ENCODE measurements at places on chromosomes 16 and 17. TPM values are rescaled to one million over a fixed set of nuclear protein-coding genes. Genes with fewer than 3 reads are reported as not detected.

GRCh38 chr17:14923981-14924380, 341.1 kb downstream of the PMP22 start:
- H3K27ac ChIP-seq, result no peak overlapping the region
- H3K4me3 ChIP-seq, result no peak overlapping the region
- H3K27me3 ChIP-seq, result no peaks in the 10 kb centered on the region
- H3K36me3 ChIP-seq, result no peaks in the 10 kb centered on the region
- DNase-seq, result no peak

DNA sequence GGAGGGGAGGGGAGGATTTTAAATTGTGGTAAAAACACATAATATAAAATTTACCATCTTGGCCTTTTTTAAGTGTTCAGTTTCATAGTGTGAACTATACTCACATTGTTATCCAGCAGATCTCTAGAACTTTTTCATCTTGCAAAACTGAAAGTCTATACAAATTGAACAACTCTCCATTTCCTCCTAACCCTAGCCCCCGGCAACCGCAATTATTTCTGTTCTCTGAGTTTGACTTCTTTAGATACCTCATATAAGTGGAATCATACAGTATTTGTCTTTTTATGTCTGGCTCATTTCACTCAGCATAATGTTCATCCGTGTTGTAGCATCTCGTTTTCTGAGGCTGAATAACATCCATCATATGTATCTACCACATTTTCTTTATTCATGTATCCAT, 30.0 kb upstream of the MRTFB start:
- no peak overlapping the region for H3K27ac ChIP-seq
- DNase-seq, result no peak
- H3K36me3 ChIP-seq, result no peaks in the 10 kb centered on the region
- no peaks in the 10 kb centered on the region for H3K27me3 ChIP-seq
- peaks cover 17% of the 10 kb centered on the region for H3K4me1 ChIP-seq

GRCh38 chr16:17302214-17302613, 168.5 kb downstream of the XYLT1 start:
- H3K27me3 ChIP-seq, result no peaks in the 10 kb centered on the region
- no peaks in the 10 kb centered on the region for H3K36me3 ChIP-seq
- H3K4me3 ChIP-seq, result no peak overlapping the region
- no peak overlapping the region for H3K27ac ChIP-seq
- H3K4me1 ChIP-seq, result peaks cover 23% of the 10 kb centered on the region
- DNase-seq, result no peak

GRCh38 chr17:51627779-51628178, 367.4 kb downstream of the UTP18 start:
- H3K27me3 ChIP-seq, result no peaks in the 10 kb centered on the region
- no peaks in the 10 kb centered on the region for H3K4me1 ChIP-seq
- no peak overlapping the region for H3K4me3 ChIP-seq
- H3K36me3 ChIP-seq, result no peaks in the 10 kb centered on the region

Gene CNOT1
- total RNA-seq, result 172 TPM

- H3K36me3 ChIP-seq, result no peaks in the 10 kb centered on the region
- no peaks in the 10 kb centered on the region for H3K4me1 ChIP-seq
- DNase-seq, result no peak
- H3K27ac ChIP-seq, result no peak overlapping the region
- no peaks in the 10 kb centered on the region for H3K27me3 ChIP-seq
- H3K4me3 ChIP-seq, result no peak overlapping the region
These were observed 160.1 kb downstream of the MAP2K4 start for GRCh38 chr17:12180644-12181261.

GRCh38 chr17:33803199-33803685, 451.8 kb upstream of the CCL2 start:
- H3K27me3 ChIP-seq, result no peaks in the 10 kb centered on the region
- H3K27ac ChIP-seq, result peak overlapping the region; percentile 42
- peaks cover 14% of the 10 kb centered on the region for H3K4me1 ChIP-seq
- H3K4me3 ChIP-seq, result no peak overlapping the region
- H3K36me3 ChIP-seq, result no peaks in the 10 kb centered on the region
- DNase-seq, result no peak

GRCh38 chr16:24348545-24349290, 92.6 kb downstream of the CACNG3 start:
- H3K4me3 ChIP-seq, result no peak overlapping the region
- DNase-seq, result no peak
- H3K36me3 ChIP-seq, result no peaks in the 10 kb centered on the region
- H3K27ac ChIP-seq, result no peak overlapping the region
- no peaks in the 10 kb centered on the region for H3K27me3 ChIP-seq

DNA sequence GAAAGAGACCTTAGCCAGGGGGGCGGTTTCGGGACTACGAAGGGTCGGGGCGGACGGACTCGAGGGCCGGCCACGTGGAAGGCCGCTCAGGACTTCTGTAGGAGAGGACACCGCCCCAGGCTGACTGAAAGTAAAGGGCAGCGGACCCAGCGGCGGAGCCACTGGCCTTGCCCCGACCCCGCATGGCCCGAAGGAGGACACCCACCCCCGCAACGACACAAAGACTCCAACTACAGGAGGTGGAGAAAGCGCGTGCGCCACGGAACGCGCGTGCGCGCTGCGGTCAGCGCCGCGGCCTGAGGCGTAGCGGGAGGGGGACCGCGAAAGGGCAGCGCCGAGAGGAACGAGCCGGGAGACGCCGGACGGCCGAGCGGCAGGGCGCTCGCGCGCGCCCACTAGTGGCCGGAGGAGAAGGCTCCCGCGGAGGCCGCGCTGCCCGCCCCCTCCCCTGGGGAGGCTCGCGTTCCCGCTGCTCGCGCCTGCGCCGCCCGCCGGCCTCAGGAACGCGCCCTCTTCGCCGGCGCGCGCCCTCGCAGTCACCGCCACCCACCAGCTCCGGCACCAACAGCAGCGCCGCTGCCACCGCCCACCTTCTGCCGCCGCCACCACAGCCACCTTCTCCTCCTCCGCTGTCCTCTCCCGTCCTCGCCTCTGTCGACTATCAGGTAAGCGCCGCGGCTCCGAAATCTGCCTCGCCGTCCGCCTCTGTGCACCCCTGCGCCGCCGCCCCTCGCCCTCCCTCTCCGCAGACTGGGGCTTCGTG, at the start of gene MAPT:
Gene MAPT (plus strand): TSS at position 533 of the 763 bp plus-strand sequence. CDS start 67,784 bp downstream, outside the sequence.
- H3K27ac ChIP-seq, result peak within 1 kb of the TSS; percentile 50
- peak within 1 kb of the TSS; percentile 84 for H3K4me3 ChIP-seq
- peaks cover 30% of the 10 kb centered on the region for H3K4me1 ChIP-seq
- peak; percentile 92 for DNase-seq
- H3K36me3 ChIP-seq, result no peaks in the 10 kb centered on the region

- no peak overlapping the region for H3K27ac ChIP-seq
- no peak for DNase-seq
- H3K4me1 ChIP-seq, result no peaks in the 10 kb centered on the region
- H3K4me3 ChIP-seq, result no peak overlapping the region
- no peaks in the 10 kb centered on the region for H3K36me3 ChIP-seq
- peaks cover 34% of the 10 kb centered on the region for H3K27me3 ChIP-seq
These were observed 158.8 kb upstream of the LHX1 start for GRCh38 chr17:36778448-36778847.
